Muscle of leg (tissue), 16 donors: ENCODE measurements at places on chromosomes 7 and 10. TPM values are rescaled to one million over a fixed set of nuclear protein-coding genes. Genes with fewer than 3 reads are reported as not detected.

The TAS2R16 gene
- total RNA-seq: not detected

The TUBB8 gene
- 0.09 TPM for total RNA-seq

The LGI1 gene
- 21.1 TPM for total RNA-seq

The NACAD gene
- 2.3 TPM for total RNA-seq

The CYP2C19 gene
- not detected for total RNA-seq

The ACTL6B gene
- total RNA-seq: not detected

The CDC14C gene
- total RNA-seq: 0.04 TPM

The ANKRD30A gene
- not detected for total RNA-seq

The OR2F2 gene
- total RNA-seq: not detected

The ASAH2 gene
- total RNA-seq: 1.6 TPM

The OR2A12 gene
- not detected for total RNA-seq

The SLC16A9 gene
- 7.0 TPM for total RNA-seq
